ENCODE measurements at places on chromosomes 13 and 19. TPM values are rescaled to one million over a fixed set of nuclear protein-coding genes. Genes with fewer than 3 reads are reported as not detected.

NLRP5 gene
- not detected for total RNA-seq

ZNF724 gene
- 2.3 TPM for total RNA-seq

DEDD2 gene
- 18.0 TPM for total RNA-seq

LRRC8E gene
- total RNA-seq: 13.8 TPM

YJEFN3 gene
- 0.24 TPM for total RNA-seq

TGFBR3L gene
- 0.73 TPM for total RNA-seq

RDH8 gene
- not detected for total RNA-seq

ZFP14 gene
- total RNA-seq: 2.4 TPM

ZNF560 gene
- total RNA-seq: 1.5 TPM

SLC8A2 gene
- total RNA-seq: not detected

TMEM145 gene
- 0.12 TPM for total RNA-seq

SUGT1 gene
- total RNA-seq: 32.8 TPM

CYP4F2 gene
- total RNA-seq: not detected

NLRP9 gene
- not detected for total RNA-seq

CD37 gene
- not detected for total RNA-seq
